Hypothalamus (tissue), 51 donors: ENCODE measurements at places on chromosomes 6 and 20.

- no peak for DNase-seq
Measured at GRCh38 chr6:150932996-150933395, 67.5 kb downstream of the MTHFD1L start.

DNA sequence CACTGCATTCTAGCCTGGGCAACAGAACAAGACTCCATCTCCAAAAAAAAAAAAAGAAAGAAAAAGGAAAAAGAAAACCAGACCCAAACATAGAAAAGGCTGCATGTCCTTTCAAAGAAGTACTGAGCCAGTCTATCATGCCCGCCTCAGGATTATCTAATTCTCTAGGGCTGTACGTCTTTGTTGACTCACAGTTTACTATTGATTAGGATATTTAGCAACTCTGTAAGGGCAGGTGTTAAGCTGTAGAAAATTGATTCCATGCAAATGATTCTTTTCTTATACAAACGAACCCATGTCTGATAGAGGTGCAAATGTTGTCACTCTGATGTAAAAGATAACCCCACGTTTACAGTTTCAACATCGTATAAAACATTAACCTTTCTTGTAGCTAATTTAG lies 209.0 kb downstream of the TTLL2 start:
- no peak for DNase-seq

GRCh38 chr6:35970181-35970580 lies 49.3 kb upstream of the SRPK1 start:
- no peak for DNase-seq

- no peak for DNase-seq
Measured at GRCh38 chr6:34447386-34447785, 18.5 kb upstream of the PACSIN1 start.

- no peak for DNase-seq
Measured at GRCh38 chr20:34396408-34396807, 33.3 kb downstream of the ITCH start.

- no peak for DNase-seq
Measured at GRCh38 chr6:73242001-73242400, 16.7 kb upstream of the KHDC1L start.

DNA sequence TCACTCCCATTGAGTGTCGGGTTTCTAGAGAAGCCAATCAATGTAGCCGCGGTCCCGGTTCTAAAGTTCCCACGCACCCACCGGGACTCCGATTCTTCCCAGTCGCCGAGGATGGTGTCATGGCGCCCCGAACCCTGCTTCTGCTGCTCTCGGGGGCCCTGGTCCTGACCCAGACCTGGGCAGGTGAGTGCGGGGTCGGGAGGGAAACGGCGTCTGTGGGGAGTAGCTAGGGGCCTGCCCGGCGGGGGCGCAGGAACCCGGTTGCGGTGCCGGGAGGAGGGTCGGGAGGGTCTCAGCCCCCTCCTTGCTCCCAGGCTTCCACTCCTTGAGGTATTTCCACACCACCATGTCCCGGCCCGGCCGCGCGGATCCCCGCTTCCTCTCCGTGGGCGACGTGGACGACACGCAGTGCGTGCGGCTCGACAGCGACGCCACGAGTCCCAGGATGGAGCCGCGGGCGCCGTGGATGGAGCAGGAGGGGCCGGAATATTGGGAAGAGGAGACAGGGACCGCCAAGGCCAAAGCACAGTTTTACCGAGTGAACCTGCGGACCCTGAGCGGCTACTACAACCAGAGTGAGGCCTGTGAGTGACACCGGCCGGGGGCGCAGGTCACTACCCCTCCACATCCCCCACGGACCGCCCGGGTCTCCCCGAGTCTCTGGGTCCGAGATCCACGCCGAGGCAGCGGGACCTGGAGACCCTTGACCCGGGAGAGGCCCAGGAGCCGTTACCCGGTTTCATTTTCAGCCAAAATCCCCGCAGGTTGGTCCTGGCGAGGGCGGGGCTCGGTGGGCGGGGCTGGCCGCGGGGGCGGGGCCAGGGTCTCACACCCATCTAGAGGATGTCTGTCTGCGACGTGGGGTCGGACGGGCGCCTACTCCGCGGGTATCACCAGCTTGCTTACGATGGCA lies 35.2 kb upstream of the HLA-G start:
- no peak for DNase-seq

- DNase-seq, result no peak
Measured at GRCh38 chr20:5835321-5835821, 85.2 kb downstream of the SHLD1 start.

GRCh38 chr6:112038268-112038667 lies 15.6 kb upstream of the CCN6 start:
- DNase-seq, result no peak

GRCh38 chr6:112743323-112743722 lies 396.2 kb downstream of the RFPL4B start:
- DNase-seq, result peak; percentile 41

DNA sequence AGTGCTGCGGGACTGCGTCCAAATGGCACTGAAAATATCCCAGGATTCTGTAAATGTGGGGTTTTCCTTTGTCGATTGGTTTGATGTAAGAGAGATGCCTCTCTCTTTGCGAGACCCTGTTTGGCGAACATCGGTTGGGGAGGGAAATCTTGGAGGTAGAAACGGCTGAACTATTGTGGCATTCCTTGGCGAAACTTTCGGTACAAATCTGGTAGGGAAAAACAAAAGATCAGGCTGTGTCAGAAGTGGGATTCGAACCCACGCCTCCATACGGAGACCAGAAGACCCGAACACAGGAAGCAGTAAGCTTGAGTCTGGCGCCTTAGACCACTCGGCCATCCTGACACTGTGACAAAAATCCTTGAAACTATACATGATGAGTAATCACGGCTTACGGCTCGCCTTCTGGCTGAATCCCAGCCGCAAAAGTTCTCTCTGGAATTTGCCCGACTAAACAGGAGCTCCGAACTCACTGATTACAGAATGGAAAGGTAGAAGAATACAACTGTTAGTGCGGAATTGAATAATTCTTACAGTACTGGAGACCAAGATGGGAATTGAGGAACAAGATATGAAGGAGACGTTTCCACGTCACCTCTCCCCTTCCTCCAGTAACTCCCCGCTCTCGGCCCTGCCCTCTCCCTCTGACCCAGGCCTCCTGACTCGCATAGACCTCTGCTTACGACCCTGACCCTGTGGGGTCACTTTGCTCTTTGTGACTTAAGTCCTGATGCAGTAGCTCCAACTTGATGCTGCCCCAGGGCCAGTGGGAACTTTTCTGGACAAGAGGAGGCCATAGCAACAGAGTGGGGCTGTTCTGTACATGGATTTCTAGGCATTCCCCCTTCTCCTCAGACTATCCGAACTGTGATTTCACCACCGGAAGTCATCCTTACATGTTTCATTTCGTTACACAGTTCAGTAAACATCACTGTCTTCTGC lies 132.8 kb upstream of the ZNF184 start:
- DNase-seq, result no peak

- no peak for DNase-seq
Measured at GRCh38 chr20:36875702-36876472, at the start of gene TLDC2. TSS of gene TLDC2 (plus strand) at chr20:36876138. CDS start at chr20:36876175, 37 bp downstream.

DNA sequence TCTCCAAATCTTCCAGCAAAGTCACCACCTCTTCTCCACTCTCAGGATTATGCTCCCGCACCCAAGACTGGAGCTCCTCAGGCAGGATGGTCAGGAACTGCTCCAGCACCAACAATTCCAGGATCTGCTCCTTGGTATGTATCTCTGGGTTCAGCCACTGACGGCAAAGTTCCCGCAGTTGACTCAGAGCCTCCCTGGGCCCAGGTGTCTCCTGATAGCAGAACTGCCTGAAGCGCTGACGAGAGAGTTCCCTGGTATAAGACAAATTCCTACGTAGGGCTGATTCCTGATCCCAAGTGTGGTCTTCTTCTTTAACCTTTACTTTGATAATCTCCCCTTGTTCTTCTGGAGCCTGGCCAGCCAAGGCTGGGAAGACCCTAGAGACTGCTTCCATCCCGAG lies 60.6 kb downstream of the GPX5 start:
- DNase-seq, result no peak

GRCh38 chr20:58571356-58571692 lies 56.1 kb upstream of the APCDD1L start:
- DNase-seq, result no peak

- DNase-seq, result no peak
Measured at GRCh38 chr20:1034415-1034789, 32.3 kb upstream of the RSPO4 start.

GRCh38 chr20:1328680-1329330 lies at the start of gene SDCBP2:
TSS of gene SDCBP2 (minus strand) at chr20:1329139. CDS start at chr20:1320416, 8,723 bp downstream.
- DNase-seq, result no peak

DNA sequence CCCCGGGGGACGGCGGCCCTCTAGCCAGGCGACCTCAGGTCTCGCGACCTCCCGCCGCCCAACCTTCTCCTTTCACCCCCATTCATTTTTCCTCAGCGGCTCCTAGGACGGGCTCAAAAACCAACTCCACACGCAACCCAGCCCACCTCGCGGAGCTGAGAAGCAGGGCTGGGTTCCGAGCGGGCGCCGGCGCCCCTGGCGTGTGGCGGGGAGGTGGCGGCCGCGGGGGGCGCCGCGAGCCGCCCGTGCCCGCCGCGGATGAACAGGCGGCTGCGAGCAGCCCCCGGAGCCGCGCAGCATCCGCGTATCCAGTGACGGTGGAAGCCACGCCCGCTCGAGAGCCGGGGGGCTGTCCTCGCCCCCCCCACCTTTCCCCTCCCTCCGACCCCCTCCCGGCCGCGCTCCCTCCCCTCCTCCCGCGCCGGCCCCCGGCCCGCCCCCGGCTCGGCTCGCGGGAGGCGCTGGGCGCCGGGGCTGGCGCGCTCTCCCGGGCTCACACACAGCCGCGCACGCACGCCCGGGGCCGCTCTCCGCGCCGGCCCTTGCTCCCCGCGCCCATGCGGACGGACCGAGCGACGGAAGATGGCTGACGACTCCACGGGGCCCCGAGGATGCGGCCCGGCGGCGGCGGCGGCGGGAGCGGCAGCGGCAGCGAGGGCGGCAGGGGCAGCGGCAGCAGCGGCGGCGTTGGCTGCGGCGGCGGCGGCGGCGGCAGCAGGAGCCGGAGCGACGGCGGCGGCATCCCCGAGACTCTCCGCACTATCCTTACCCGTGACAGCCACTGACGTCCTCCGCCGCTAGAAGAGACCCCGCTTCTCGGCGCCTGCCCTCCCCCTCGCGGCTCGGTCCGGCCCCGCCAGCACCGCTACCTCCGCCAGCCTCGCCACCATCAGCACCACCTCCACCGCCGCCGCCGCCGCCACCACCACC lies at the start of gene SOBP:
Gene SOBP, plus strand, starts transcription at position 482 of the 930 bp plus-strand sequence. CDS start 500 bp downstream, outside the sequence.
- peak; percentile 54 for DNase-seq

DNA sequence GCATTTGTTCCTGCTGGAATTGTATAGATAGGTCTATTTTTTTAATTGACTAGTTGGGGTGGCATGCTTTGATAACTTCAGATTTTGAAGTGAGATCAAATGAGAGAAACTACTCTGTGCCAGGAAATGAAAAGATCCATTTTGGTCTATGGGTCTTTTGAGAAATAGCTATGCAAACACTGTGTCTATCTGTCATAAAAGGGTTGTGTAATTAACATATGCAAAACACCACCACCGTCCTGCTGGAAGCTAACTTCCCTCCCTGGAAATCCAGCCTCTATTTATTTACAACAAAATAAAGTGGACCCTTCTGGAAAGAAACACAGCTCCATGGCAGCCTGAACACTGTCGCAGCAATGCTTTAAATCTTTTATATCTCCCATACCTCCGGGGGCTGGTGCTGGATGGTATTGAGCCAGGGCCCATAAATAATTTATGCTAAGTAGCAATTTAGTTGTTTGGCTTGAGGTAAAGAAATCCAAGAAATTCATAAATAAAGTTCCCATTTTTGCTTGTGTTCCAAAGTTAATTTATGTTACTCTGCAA lies 244.2 kb upstream of the POU3F2 start:
- DNase-seq, result no peak

DNA sequence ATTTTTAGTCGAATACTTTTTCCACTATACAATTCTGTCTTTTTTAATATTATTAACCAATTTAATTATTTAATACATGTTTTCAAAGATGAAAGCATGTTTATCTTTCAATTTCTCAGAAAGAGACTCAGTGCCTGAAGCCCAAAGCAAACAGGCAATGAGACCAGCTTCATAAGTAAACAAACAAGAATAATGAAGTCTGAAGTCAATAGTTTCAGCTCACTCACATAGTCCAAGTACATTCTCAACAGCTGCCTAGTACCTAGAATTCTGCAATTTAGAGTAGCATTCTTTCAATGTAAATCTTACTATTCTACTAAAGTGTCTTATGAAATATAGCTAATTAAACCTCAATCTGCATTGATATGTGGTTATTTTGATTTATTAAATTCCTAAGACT lies 626.5 kb upstream of the NRSN1 start:
- DNase-seq, result no peak

GRCh38 chr6:122798099-122798641 lies 9.1 kb downstream of the SMPDL3A start:
- no peak for DNase-seq

DNA sequence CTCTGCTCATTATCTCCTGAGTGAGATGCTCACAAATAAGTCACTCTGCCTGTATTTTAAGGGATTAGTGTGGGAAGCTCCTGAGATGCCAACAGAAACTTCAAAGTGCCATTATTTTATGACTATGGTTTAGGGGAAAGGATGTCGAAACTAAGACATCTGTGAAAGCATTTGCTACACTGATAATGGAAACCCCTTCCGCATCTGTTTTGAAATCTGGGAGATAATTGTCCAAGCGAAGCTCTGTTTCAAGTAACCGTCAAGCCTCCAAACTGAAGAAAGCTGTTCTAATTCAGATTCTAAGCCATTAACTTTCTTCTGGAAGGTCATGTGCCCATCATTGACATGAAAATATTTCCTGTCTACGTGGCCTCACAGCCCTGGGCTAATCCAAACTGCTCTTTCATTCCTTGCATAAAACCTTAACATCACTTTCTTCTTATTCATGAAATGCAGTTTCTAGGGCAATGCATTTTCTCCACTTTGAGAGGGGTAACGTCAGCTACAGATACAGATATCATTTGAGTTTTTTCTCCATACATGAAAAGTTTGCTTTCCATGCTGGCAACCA lies 932.0 kb downstream of the C6orf118 start:
- no peak for DNase-seq

DNA sequence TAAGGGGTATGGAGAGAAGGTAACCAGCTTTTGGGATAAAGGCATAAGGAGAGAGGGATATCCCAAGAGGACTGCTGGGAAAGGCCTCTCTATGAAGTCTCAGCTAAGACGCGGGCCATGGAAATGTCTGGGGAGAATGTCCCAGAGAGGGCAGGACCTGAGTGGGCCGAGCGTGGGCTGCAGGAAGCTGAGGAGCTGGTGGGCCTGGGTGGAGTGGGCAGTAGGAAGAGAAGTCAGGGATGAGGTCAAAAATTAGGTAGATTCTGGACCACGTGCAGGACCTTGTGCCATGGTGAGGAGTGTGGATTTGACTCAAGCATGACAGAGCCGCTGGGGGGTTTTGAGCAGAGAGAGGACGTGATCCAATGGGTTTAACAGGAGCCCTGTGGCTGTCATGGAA lies 66.5 kb upstream of the SULF2 start:
- DNase-seq, result no peak

- DNase-seq, result no peak
Measured at GRCh38 chr6:51805517-51805916, 281.9 kb downstream of the PKHD1 start.

- no peak for DNase-seq
Measured at GRCh38 chr6:162543221-162543620, 184.3 kb downstream of the PRKN start.

GRCh38 chr6:37262446-37263026 lies 4.6 kb upstream of the TMEM217 start:
- no peak for DNase-seq

GRCh38 chr6:70059039-70059719 lies 192.8 kb downstream of the COL19A1 start:
- no peak for DNase-seq

- no peak for DNase-seq
Measured at GRCh38 chr6:68158256-68158655, 476.8 kb upstream of the ADGRB3 start.

GRCh38 chr6:139249395-139249794 lies 42.4 kb downstream of the TXLNB start:
- DNase-seq, result no peak

- DNase-seq, result no peak
Measured at GRCh38 chr20:14955399-14955798, 618.0 kb upstream of the FLRT3 start.
